M059J (cell line): ENCODE measurements at places on chromosomes 12 and 14. TPM values are rescaled to one million over a fixed set of nuclear protein-coding genes. Genes with fewer than 3 reads are reported as not detected.

NRXN3 gene
- total RNA-seq = 0.52 and 1.1 TPM in 2 replicates

FAM222A gene
- 0.89 and 2.1 TPM in 2 replicates for total RNA-seq

DNA sequence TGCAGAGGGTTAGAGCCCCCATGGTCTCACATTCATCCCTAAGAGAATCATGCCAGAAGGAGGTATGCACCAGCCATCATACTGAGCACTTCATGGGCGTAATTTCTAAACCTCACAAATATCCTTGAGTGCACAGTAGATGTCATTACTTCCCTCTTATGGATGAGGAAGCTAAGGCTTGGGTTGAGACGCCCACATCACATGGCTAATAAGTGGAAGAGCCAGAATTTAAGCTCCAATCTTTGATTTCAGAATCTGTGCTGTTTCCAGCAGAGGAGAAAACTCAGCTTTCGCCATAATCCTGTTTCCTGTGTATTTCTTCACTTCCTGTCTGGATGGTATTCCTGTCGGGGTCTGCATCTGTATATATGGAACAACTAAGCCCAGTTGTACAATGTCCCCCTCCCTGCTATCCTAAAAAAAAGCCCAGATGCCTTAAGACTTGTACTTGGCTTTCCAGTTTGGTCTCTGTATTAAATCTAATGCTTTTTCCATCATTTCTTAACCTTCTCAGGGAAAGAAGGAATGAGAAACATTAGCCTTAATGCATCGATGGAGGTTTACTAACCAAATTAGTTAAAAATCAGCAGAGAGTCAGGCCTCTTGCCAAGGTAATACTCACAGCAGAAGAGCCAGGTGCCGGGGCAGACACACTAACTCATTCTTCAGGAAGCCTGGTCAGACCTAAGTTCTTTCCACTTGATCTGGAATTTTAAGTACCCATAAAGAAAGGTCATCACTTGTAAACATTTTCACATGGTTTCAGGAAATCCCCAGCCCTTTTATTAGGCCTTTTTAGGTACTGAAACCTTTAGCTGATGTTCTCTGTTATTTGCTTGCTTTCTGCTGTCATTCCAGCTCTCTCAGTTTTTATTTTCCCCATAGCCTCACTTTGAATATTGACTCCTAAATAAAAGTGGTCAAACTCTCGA lies 5.3 kb downstream of the ISCU start:
- DNase-seq = peak; percentile 40

DNA sequence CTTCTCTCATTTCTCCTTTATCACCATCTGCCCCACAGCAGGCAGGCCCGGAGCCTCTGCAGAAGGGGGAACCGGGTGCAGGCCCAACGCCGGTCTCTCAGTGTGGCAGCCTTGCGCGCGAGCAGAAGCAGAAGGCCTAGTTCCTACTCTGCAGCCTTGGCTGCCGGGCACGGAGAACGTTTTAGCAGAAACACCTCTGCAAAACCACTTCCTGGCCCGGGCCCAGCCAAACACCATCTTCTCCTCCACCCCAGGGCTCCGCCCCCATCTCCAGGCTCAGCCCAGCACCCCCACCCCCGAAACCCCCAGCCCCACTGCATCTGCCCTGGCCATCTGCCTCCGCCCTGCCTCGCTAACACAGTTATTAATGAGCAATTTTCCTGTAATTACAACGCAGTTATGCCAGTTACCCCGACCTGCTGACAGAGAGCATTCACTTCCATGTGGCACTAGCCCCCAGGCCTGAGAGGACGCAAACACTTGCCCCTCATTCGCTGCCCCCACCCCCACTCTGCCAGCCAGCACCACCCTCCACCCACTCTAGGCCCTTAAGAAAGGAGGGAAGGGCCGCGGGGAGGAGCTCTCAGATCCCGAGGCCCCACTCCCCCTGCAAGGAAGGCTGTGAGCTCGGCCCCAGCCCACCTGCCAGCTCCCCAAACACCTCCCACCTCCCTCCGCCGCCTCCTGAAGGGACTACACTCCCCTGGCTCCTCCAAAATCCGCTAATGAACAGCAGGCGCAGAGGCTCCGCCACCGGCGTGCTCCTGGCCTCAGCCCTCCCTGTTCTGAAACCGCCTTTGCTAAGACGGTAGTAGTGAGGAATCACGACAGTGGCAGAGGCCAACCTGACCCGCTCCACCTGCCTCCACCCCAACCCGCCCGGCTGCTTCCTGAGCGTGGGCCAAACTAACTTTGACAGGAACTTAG lies 44.7 kb upstream of the FBRSL1 start:
- DNase-seq = no peak

GPR65 gene
- total RNA-seq = 0.05 TPM in 1 of 2 replicates, not detected in the other

GRCh38 chr12:102957339-102958050 lies at the start of gene ASCL1:
ASCL1 (plus strand) TSS chr12:102957674; CDS start chr12:102958245, 571 bp downstream.
- DNase-seq = peak; percentile 13

- no peak for DNase-seq
Measured at GRCh38 chr14:103055695-103056094, 1.7 kb downstream of the CDC42BPB start.
